ENCODE measurements at places on chromosomes 1 and 21. TPM values are rescaled to one million over a fixed set of nuclear protein-coding genes. Genes with fewer than 3 reads are reported as not detected.

ITGB2 gene
- total RNA-seq = 468 TPM

AIRE gene
- not detected for total RNA-seq

FALEC gene
- total RNA-seq = not detected

TMEM125 gene
- total RNA-seq = 197 TPM

SH2D1B gene
- total RNA-seq = 1.9 TPM

SPRR2E gene
- total RNA-seq = not detected

GRCh38 chr1:3064296-3064850, 4.6 kb upstream of the PRDM16 start:
- H3K4me3 ChIP-seq = no peak overlapping the region
- H3K27me3 ChIP-seq = peaks cover 64% of the 10 kb centered on the region
- DNase-seq = peak; percentile 43
- H3K36me3 ChIP-seq = no peaks in the 10 kb centered on the region
- no peak overlapping the region for H3K27ac ChIP-seq

- no peak within 1 kb of the TSS for H3K4me3 ChIP-seq
- no peaks in the 10 kb centered on the region for H3K36me3 ChIP-seq
- H3K4me1 ChIP-seq = peaks cover 28% of the 10 kb centered on the region
- DNase-seq = no peak
- peak within 1 kb of the TSS; percentile 65 for H3K27ac ChIP-seq
- no peaks in the 10 kb centered on the region for H3K27me3 ChIP-seq
Observed at GRCh38 chr1:53893999-53894636, at the start of gene DIO1. Gene DIO1 (plus strand): TSS chr1:53894187. CDS start chr1:53894211, 24 bp downstream.

DNA sequence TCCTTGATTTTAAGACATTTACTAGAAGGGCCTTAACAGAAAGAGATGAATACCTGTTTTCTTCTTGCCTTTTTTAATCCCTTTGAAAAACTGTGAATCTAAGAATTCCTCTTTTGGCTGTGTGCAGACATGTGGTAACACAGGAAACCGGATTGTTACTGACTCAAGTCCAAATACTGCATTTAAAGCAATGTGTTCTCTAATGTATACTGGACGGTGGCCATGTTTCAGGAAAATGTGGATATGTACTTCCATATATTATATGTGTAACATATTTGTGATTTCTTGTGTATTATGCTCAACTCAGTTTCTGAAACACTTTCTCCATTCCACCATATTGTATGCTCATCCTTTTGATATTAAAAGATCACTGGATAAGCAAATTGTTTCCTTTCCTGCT, 185.1 kb downstream of the LRRC7 start:
- no peaks in the 10 kb centered on the region for H3K4me1 ChIP-seq
- no peaks in the 10 kb centered on the region for H3K36me3 ChIP-seq
- no peaks in the 10 kb centered on the region for H3K27me3 ChIP-seq
- no peak for DNase-seq
- no peak overlapping the region for H3K27ac ChIP-seq
- H3K4me3 ChIP-seq = no peak overlapping the region

DNA sequence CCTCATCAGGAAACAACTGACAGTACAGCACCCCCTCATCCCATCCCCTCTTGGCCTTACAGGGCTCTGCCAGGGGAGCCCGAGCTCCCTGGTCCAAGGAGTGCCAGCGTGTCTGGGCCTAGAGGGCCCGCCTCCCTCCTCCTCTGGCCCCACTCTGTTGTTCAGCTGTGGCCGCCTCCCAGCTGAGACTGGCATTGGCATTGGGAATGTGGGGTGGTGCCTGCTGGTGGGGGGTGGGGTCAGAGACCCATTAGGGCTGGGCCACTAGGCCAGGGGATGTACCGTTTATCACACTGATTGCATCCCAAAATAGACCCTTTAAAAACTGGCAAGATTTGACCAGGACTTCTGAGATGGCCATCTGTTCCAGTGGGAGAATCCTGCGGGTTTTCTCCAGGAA, 1.4 kb downstream of the LDLRAP1 start:
- no peaks in the 10 kb centered on the region for H3K36me3 ChIP-seq
- no peak overlapping the region for H3K27ac ChIP-seq
- peak; percentile 22 for DNase-seq
- H3K27me3 ChIP-seq = no peaks in the 10 kb centered on the region
- peaks cover 50% of the 10 kb centered on the region for H3K4me1 ChIP-seq

DNA sequence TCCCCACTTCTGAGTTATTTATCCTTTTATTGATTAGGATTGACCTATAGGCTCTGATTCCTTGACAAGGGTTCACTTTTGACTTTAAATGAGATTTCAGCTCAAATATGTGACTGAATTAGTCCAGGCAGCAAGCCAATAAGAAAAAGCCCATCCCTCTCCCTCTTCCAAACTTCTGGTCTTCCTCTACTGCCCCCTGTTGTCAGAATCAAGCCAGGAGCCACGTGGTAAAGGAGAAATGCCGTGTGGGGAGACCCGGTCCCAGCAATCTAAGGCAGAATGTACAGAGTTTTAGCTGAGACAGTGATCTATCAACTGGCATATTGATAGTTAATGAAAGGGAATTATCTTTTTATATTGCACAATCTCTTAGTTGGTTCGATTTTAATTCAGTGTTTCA, 5.2 kb downstream of the ADAMTS5 start:
- no peak for DNase-seq
- H3K27me3 ChIP-seq = peaks cover 23% of the 10 kb centered on the region
- no peaks in the 10 kb centered on the region for H3K36me3 ChIP-seq
- peaks cover 20% of the 10 kb centered on the region for H3K4me1 ChIP-seq
- no peak overlapping the region for H3K27ac ChIP-seq

- no peak overlapping the region for H3K27ac ChIP-seq
- DNase-seq = no peak
- H3K4me3 ChIP-seq = no peak overlapping the region
- peaks cover 95% of the 10 kb centered on the region for H3K36me3 ChIP-seq
- H3K27me3 ChIP-seq = no peaks in the 10 kb centered on the region
- peaks cover 8% of the 10 kb centered on the region for H3K4me1 ChIP-seq
Observed at GRCh38 chr1:230681599-230681998, 32.3 kb downstream of the AGT start.

GRCh38 chr1:223847781-223848345, 2.1 kb upstream of the TP53BP2 start:
- H3K27me3 ChIP-seq = no peaks in the 10 kb centered on the region
- peaks cover 32% of the 10 kb centered on the region for H3K4me1 ChIP-seq
- H3K27ac ChIP-seq = peak overlapping the region; percentile 15
- no peak for DNase-seq

DNA sequence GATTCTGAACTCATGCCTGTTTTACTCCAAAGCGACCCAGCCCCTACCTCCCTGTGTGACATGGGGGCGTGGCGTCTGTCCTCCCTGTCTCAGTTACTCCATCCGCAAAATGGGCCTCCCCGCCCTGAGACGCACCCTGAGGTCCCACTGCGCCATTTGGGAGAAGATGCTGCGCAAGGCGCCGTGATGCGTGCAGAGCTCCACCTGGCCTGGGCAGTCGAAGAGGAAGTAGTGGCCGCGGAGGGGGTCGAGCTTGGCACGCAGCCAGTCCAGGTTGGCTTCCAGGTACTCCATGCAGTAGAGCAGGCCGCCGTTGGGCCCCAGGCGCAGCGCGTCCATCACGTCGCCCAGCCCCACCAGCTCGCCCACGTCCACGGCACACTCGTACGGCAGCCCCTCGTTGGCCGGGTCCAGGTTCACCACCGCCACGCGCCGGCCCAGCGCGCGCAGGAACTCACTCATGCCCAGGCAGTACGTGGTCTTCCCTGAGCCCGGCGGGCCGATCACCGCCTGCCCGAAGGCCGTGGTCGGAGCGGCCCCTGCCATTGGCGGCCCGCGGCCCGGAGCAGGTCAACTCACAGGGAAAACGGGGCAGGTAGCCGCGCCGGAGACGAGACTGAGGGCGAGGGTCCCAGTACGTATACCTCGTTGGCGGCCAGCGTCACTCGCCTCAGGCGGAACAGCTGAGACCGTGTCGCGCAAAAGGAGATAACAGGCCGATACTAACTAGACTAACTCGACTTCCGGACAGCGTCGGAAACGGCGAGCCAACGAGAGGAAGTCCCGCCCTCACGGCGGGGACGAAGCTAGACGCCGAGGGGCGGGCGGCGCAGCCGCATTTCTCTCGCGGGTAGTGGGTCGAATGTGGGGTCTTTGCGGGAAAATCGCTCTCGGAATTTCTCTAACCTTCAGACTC, at the start of gene GPN2:
GPN2 (minus strand) TSS at position 733 of the 916 bp plus-strand sequence; CDS start at position 546, 187 bp downstream.
- H3K27me3 ChIP-seq = no peaks in the 10 kb centered on the region
- peak; percentile 88 for DNase-seq
- peaks cover 21% of the 10 kb centered on the region for H3K4me1 ChIP-seq
- peak within 1 kb of the TSS; percentile 89 for H3K27ac ChIP-seq
- peak within 1 kb of the TSS; percentile 85 for H3K4me3 ChIP-seq

GRCh38 chr1:163980394-163980793, 578.6 kb upstream of the PBX1 start:
- H3K4me1 ChIP-seq = no peaks in the 10 kb centered on the region
- H3K36me3 ChIP-seq = no peaks in the 10 kb centered on the region
- no peaks in the 10 kb centered on the region for H3K27me3 ChIP-seq
- DNase-seq = no peak
- no peak overlapping the region for H3K4me3 ChIP-seq
- H3K27ac ChIP-seq = no peak overlapping the region

DNA sequence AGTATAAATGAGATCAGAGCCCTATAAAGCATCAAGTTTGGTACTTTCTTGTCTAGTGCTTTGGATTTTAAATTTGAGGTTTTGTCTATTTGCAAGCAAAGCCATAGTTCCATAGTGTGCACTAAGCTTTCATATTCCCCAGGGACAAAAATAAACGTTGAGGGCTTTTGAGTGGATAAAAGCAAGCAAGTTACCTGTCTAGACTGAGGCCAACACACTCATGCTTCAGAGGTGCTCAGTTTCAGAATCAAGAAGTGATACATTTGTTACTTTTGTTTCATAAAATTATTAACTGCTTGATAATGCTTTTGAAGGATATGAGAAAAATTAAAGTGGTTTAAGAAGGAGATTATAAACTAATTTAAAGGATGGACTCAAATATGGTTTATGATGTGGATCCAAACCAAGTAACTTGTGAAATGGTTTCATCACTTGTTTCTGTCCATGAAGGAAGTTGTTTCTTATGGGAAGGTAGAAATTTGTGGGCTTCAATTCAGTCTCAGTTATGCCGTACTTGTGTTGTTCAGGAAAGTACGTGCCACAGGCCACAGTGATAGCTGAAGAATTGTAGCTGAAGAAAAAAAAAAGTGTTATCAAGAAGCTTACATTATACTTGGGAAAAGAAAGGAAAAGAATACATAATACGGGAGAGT, 71.2 kb downstream of the CHRM3 start:
- no peak for DNase-seq
- H3K36me3 ChIP-seq = no peaks in the 10 kb centered on the region
- no peak overlapping the region for H3K4me3 ChIP-seq
- H3K27ac ChIP-seq = no peak overlapping the region
- H3K27me3 ChIP-seq = no peaks in the 10 kb centered on the region
- no peaks in the 10 kb centered on the region for H3K4me1 ChIP-seq

DNA sequence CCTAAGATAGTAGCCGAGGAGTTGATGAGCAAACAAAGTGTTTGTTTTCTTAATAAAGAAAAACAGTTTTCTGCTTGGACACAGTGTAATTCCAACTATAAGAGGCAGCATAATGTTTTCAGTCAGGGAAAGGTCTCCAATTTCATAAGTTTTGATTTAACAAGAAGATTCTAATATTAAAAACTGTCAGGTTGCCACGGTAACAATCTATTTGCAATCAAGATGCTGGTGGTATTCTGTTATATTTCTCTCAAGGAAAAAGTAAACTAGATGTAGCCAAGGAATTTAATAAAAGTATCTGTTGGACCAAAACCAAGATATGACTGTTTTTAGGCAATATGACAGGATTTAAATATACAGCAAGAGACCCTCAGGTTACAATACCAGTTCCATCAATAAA, 211.7 kb downstream of the SMYD3 start:
- no peaks in the 10 kb centered on the region for H3K36me3 ChIP-seq
- H3K4me1 ChIP-seq = no peaks in the 10 kb centered on the region
- no peak overlapping the region for H3K4me3 ChIP-seq
- no peak for DNase-seq

GRCh38 chr1:27237112-27237511, 2.7 kb downstream of the WDTC1 start:
- peaks cover 22% of the 10 kb centered on the region for H3K4me1 ChIP-seq
- no peak for DNase-seq
- H3K36me3 ChIP-seq = no peaks in the 10 kb centered on the region

DNA sequence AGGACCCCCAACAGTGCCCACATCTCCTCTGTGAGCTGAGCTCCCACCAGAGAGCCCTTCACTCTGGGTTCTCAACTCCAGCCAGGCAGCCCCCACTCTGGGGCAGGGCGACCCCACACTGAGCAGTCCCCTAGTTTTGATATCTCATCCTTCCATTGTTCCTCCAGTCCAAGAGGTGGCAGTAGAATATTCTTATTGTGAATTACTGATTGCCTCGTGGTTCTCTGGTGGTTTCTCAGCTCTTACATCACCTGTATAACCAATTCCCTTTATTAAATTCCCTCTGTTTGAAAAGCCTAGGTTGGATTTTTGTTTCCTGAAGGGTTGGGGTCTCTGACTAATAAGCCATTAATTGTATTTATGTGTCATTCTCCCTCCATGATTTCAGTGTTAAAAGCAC, 407.5 kb downstream of the SETD4 start:
- no peaks in the 10 kb centered on the region for H3K36me3 ChIP-seq
- H3K4me3 ChIP-seq = no peak overlapping the region
- H3K27ac ChIP-seq = no peak overlapping the region
- DNase-seq = no peak

- H3K4me3 ChIP-seq = no peak overlapping the region
- H3K27ac ChIP-seq = no peak overlapping the region
- H3K36me3 ChIP-seq = no peaks in the 10 kb centered on the region
- no peaks in the 10 kb centered on the region for H3K27me3 ChIP-seq
Observed at GRCh38 chr21:35100349-35100811, 51.3 kb upstream of the RUNX1 start.

GRCh38 chr1:47766832-47767740, 230.1 kb downstream of the TRABD2B start:
- no peaks in the 10 kb centered on the region for H3K4me1 ChIP-seq
- no peaks in the 10 kb centered on the region for H3K27me3 ChIP-seq
- no peak overlapping the region for H3K4me3 ChIP-seq
- H3K36me3 ChIP-seq = no peaks in the 10 kb centered on the region

Measured in lower lobe of right lung (tissue), 2 donors.